Endothelial cell (in vitro differentiated cells): ENCODE measurements at places on chromosomes 13 and 19.

DNA sequence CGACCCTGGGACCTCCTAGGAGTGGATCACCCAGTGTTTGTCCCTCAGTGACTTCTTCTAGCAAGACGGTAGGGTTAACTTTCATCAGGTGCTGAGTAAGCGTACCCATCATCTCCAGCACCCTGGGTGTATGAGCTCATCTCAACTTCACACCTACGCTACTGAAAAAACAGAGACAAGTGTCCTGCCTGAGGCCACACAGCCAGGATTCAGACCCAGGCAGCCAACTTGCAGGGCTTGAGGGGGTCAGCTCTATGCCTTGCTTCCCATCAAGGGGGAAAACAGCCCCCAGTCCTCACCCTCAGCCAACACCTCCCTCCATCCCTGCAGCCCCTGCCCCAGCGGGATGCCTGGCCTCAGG is 4.6 kb downstream of the TLE2 start:
- DNase-seq, result no peak

DNA sequence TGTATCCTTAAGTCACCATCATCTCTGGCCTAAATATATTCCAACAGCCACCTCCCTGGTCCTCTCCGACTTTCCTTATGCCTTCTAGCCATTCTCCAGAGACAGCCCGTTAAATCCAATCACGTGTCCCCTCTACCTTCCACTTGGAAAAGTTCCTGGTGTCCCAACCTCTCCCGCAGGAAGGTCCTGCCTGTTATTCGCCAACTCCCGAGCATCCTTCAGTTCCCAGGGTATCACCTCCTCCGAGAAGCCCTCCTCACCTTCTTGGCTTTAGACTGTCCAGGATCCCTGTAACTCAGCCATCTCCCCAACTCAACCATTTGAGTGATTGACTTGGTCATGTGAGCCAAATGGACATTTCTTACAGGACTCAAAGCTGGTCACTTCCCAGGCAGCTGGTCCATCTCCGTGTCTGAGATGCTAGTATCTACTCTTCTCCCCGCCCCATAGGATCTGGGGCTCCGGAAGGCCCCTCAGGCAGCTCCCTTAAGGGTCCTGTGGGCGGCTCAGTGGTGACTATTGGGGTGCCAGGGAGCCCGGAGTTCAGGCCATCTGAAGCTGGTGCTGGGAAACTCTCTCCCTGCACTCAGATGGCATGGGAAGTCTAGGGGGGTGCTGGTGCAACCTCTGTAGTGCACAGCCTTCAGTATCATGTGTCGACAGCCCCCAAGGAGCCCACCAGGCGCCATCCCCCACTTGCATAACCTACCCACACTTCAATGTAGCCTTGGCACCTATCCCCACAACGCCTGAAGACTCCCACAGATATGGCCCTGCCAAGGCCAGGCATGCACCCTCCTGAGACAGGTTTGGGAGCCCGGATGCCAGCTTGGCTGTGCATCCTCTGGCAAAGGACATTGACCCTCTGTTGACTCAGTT is 27.9 kb upstream of the NANOS3 start:
- DNase-seq, result no peak

DNA sequence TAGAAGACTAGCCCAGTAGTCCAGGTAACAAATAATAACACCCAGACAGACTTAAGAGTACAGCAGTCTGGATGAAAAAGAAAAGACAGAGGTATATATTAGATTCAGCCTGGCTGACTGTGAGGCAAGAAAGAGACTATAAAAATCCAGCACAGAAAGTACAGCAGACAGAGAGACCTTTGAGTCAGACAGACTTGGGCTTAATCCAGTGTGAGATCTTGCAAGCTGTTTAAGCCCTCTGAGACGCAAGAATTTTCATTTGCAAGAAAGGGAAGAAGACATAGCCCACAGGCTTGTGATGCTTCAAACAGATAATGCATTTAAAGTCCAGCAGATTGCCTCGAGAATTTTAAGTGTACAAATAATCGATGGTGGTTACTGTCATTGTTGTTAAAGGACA is 471.4 kb downstream of the LIG4 start:
- no peak for DNase-seq

DNA sequence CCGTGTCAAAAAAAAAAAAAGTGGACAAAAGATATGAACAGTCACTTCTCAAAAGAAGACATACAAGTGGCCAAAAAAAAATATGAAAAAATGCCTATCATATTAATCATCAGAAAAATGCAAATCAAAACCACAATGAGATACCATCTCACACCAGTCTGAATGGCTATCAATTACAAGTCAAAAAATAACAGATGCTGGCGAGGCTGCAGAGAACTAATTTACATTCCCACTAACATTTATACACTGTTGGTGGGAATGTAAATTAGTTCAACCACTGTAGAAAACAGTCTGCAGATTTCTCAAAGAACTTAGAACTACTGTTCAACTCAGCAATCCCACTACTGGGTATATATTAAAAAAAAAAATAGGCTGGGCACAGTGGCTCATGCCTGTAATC is 26.5 kb upstream of the FOXO1 start:
- DNase-seq, result no peak

- no peak for DNase-seq
These were observed 79.0 kb upstream of the ZNF536 start for GRCh38 chr19:30293051-30293785.

DNA sequence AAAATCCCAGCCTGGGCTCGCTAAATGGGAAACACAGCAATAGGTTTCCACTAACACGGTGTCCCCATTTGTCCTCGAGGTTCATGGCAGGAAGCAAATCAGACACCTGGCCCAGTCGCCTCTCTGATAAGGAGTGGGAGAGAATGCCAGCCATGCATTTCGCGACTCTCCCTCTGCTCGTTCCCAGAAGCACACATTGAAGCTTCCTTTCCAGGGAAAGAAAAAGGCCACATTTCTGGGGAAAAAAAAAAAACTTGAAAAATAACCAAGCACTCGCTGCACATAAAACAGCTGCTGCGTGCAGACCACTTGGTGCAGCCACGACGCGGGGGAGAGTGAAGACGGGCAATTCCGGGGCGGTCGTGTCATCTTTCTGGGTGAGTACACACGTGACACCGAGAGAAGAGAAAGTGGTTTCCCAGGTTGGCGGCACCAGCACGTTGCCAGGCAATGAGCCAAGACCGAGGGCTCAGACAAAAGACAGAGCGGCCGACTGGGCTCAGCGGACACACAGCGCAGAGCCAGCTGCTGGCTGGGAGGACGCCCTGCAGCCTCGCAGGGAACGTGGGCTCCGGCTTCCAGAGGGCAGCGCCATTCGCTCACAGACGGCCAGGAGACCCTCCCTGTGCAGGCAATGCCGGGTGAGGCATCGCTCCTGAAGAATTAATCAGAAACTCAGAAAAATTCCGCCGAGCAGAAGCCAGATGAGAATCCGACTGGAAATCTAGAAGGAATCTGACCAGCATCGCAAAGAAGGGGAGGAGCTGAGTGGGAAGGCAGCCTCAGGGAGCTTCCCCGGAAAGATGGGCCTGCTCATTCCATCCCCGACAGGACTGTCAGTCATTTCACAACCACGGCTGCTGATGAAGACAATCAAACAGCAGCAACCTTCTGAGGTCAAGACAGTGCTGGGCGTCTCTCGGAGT is 83.2 kb upstream of the IRS2 start:
- no peak for DNase-seq

GRCh38 chr13:97660594-97661260 is 226.8 kb downstream of the RAP2A start:
- peak; percentile 17 for DNase-seq

- DNase-seq, result no peak
These were observed 155.5 kb downstream of the TNFSF13B start for GRCh38 chr13:108425056-108425455.

DNA sequence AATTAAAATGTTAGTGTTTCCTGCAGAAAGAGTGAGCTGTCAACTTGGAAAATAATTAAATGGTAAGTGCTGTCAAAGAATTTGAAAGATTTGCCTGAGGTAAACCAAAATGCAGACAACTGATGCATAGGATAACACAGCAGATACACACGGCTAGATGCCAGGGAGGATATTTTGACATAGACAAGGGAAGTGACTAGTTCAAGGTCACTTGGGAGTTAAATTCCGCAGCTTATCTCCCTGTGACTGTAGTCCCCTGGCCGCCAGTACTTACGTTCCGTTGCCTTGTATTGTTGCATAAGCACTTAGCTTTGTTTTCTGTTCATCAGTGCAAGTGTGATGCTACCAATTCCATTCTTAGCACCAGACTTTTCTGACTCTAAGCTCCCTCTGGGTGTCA is 247.3 kb upstream of the MAB21L1 start:
- no peak for DNase-seq

DNA sequence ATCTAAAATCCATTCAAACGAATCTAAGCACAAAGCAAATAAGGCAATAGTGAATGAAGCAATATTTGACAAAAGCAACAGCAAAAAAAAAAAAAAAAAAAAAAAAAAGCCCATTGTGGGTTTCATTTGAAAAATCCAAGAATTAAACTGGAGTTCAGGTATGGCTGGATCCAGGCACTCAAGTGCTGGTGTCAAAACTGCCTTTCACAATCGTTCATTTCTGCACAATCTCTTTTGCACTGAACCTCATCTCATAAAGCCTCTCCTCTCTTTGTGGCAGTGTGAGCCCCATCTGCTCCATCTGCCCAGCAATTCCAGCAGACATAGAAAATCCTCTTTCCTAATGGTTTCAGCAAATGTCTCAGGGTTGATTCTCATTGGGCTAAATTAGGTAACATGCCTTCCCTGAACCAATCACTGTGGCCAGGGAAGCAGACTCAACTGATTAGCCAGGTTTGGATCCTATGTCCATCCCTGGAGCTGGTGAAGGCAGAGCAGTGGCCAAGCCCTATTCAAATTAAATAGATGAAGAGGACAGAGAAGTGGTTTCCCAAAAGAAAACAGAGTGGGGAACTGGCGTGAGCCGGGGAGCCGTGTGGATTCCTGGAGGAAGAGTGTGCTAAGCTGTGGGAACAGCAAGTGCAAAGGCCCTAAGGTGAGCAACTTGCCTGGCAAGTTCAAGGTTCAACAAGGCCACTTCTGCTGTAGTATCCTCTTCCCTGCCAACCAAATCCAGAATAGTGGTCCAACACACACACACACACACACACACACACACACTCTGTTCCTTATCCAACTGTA is 1.2 kb upstream of the HIF3A start:
- DNase-seq, result no peak

- DNase-seq, result no peak
These were observed 101.4 kb downstream of the TUBGCP3 start for GRCh38 chr13:112486386-112487126.

DNA sequence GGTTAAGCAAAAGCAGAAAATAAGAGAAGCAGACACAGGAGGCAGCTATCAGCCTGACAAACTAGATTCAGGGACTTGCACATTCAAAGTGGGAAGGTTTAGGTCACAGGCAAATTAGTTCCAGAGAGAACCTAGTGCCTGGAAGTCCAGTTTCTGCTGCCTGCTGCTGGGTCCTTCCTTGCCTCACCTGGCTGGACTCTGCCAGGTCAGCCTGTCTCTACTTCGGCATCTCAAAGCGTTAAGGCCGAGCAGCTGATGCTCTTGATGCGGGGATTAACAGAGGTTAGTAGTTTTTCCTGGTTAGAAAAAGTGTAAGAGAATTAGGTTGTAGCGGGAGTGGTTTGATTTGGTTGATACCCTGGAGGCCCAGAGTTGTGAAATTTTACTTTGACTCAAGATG is 52.0 kb downstream of the KLF5 start:
- no peak for DNase-seq

DNA sequence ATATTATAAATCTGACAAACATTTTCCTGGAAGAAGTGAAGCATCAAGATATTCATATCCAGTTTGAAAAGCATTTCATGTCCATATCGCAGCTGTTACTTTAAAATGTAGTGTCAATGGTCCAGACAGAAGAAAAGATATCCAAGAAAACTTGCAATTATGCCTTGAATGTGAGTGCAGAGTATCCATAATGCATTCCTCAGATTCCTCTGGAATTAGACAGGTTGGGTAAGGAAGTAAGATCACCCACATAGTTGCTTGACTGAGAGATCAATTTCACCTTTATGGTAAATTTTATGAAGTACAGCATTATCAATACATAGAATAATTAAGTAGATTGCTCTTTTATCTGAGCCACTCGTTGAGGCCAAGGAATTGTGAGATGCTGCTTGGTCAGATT is 327.0 kb upstream of the SLITRK5 start:
- DNase-seq, result no peak

DNA sequence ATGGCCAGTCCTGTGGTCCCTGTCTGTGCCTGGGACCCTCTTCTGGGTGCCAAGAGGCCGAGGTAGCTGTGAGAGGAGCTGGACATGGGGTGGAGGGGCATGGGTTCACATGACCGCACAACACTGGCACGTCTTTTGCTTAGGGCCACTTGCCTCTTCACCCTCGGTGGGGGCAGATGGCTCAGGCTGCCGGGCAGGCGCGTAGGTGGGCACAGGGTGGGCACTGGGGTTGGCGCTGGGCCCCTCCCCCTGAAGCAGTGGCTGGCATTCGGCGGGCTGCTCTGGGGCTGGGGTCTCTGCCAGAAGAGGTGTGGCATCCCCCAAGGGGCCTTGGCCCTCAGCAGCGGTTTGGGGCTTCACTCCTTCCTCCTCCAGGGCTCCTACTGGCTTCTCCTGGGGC is 8.4 kb downstream of the PALM3 start:
- no peak for DNase-seq

- DNase-seq, result no peak
These were observed 649 bp downstream of the TMEM91 start for GRCh38 chr19:41376998-41377365.

DNA sequence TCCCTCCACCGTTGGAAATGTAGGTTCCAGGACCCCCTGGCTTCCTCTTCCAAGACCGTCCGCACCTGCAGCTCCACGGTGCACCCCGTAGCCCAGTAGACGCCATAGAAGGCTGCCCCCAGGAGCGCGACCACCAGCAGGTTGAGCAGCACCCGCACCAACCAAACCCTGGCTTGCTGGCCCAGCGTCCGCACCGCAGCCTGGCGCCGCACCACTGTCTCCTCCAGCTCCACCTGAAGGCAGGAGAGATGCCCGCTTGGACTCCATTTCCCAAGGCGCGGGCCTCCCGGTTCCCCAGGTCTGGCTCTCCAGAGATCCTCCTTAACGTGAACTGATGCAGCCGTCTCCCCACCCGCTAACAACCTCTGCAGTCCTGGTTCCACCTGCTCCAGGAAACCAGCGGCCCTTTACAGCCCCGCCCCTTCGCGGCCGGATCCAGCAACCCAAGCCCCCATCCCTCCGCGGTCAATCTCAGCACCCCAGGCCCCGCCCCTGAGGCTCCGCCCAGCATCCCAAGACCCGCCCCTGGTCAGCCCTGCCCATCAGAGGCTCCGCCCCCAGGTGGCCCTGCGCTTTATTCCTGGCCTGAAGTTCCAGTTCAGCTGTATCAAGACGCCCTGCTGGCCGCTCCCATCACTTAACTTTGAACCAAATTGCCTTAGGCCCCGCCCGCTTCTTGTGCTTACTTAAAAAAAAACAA is 5.0 kb upstream of the LENG1 start:
- DNase-seq, result peak; percentile 64

DNA sequence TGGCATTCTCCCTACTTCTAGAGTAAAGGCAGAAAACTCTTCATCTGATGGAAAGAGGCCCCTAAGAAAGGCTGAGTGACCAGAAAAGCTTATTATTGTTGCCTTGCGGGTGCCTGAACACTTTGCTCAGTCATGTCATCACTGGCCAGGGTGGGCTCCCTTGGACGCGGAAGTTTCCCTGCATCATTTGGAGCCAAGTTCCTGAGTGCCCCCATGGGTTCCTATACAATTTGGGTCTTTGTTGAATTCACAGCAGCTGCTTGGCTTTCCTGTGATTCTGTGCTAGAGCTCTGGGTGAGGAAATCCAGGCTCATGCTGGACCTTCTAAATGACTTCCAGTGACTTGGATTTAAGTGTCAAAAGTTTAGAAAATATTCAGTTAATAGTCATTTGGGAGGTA is 232.9 kb downstream of the LHFPL6 start:
- DNase-seq, result no peak
